Activated T-helper 1 cell treated with Interleukin-2 at 50 U/mL for 16 hours (primary cell): ENCODE measurements at places on chromosomes 5 and 9.

GRCh38 chr5:112290691-112291090 lies 128.4 kb downstream of the EPB41L4A start:
- DNase-seq, result no peak

DNA sequence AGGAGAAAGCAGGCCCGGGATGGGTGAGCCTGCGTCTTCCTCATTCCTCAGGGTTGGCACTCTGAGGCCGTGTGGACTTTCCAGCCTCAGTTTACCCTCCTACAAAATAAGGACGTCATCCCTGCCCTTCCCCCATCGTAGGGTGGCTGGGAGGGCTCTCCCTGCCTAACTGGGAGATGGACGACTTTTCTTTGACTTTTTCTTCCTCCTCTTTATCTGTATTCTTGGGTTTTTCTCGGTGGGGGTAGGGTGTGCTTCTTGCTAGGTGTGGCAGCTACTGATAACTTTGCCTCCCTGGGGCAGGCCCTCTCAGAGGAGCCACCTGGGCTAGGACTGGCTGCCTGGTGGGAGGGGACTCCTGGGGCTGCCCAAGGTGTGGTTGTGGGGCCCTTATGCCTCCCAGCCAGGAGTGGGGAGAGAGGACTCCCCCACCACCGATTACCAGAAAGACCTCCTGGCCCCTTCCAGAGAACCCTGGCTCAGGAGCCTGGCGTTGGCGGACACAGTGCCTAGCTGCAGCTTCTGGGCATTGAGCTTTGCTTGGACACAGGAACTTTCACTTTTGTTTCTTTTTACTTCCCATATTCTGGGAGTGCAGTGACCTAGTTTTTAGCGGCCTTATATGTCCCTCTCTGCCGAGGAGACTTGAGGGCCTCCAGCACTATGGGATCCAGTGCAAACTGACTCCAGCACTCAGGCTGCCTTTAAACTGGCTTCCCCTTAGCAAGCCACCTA lies 6.1 kb downstream of the GLIPR2 start:
- no peak for DNase-seq

- DNase-seq, result no peak
Measured at GRCh38 chr5:66074901-66075300, 69.2 kb upstream of the SREK1 start.

GRCh38 chr5:172586125-172587060 lies 54.7 kb upstream of the NEURL1B start:
- no peak for DNase-seq

- no peak for DNase-seq
Measured at GRCh38 chr5:132076202-132076830, 2.7 kb downstream of the CSF2 start.

- DNase-seq, result no peak
Measured at GRCh38 chr5:24222876-24223275, 421.9 kb downstream of the CDH10 start.

GRCh38 chr5:10434392-10434791 lies 7.3 kb upstream of the ROPN1L start:
- no peak for DNase-seq

DNA sequence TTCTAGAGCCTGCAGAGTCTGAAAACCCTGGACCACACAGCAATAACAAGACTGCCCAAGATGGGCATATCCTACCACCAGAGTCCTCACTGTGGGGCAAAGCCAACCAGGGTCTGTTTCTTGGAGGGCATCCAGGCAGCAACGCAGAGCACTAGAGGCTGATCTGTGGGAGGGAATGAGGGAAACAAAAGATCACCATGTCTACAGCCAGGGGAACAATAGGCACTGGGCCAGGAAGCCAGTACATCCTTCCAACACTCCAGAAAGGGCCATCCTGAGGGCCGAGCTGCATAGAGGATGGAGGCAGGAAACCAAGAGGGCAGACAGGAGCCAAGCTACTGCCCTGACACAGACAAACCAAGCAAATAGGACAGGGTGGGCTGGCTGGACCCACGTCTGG lies 416.1 kb upstream of the IRX4 start:
- DNase-seq, result no peak

- DNase-seq, result no peak
Measured at GRCh38 chr5:147734894-147735293, 47.6 kb downstream of the JAKMIP2 start.

- DNase-seq, result no peak
Measured at GRCh38 chr9:23850242-23850689, 24.2 kb upstream of the ELAVL2 start.

- DNase-seq, result no peak
Measured at GRCh38 chr5:112625689-112626438, 111.8 kb upstream of the APC start.

DNA sequence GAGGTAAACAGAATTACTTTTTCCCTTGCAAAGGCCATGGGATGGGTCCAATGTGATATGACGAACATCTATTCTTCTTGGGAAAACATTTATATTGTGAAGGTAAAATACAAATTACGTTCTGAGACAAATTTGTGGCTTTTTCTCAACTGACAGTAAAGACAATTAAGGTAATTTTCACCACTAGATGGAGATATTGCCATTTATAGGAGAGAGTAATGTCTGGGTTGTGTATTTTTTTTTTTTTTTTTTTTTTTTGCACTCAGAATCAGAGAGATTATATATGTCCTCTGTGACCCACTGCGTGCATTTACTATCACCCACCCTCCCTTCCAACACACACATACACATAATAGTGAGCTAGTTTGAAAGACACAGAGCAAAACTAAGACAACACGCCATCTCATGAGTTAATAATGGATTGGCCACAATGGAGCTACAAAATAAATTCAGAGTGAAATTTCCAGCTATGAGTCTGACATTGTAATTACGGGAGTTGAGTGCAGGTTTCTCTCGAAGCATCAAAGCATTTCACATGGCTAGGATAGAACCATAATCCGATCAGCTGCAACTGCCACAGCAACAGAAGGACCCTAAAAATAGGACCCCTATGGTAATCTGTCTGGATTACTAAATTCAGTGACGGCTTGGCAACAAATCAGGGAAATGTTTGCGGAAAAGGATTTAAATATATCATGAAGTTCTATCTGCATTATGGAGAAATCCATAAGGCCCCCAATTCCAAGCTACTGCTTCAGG lies 49.2 kb downstream of the ANXA1 start:
- DNase-seq, result no peak
